ENCODE measurements at places on chromosomes 6 and 20. TPM values are rescaled to one million over a fixed set of nuclear protein-coding genes. Genes with fewer than 3 reads are reported as not detected.

AFG1L gene
- 4.8 TPM for total RNA-seq

FAM83B gene
- total RNA-seq: not detected

TRDN gene
- not detected for total RNA-seq

FAM209A gene
- total RNA-seq: 0.12 TPM

ALDH5A1 gene
- total RNA-seq: 2.9 TPM

AVP gene
- total RNA-seq: not detected

NT5E gene
- 509 TPM for total RNA-seq

ENPP4 gene
- 21.3 TPM for total RNA-seq

ARMH2 gene
- total RNA-seq: not detected

TMC2 gene
- not detected for total RNA-seq

SLC26A8 gene
- total RNA-seq: 0.26 TPM

MMP24 gene
- 0.53 TPM for total RNA-seq

FOXQ1 gene
- 0.06 TPM for total RNA-seq

VIP gene
- total RNA-seq: not detected

ZFAND3 gene
- 26.6 TPM for total RNA-seq

SUMO4 gene
- total RNA-seq: 1.3 TPM

COL19A1 gene
- not detected for total RNA-seq

MCHR2 gene
- total RNA-seq: not detected

GGTLC1 gene
- total RNA-seq: not detected

ID4 gene
- total RNA-seq: 40.4 TPM

CST2 gene
- total RNA-seq: 10.8 TPM

GJA10 gene
- not detected for total RNA-seq

CRISP3 gene
- total RNA-seq: not detected

ADGB gene
- not detected for total RNA-seq

UCKL1 gene
- total RNA-seq: 15.7 TPM

PPP1R14C gene
- 11.3 TPM for total RNA-seq

LRRC73 gene
- 0.79 TPM for total RNA-seq

IGF2R gene
- 191 TPM for total RNA-seq

TBXT gene
- total RNA-seq: not detected

ECT2L gene
- under 0.01 TPM for total RNA-seq

MICB gene
- total RNA-seq: 14.4 TPM

CDH4 gene
- total RNA-seq: not detected

CD93 gene
- total RNA-seq: 13.4 TPM

NKX2-4 gene
- not detected for total RNA-seq

HSPA1L gene
- 1.5 TPM for total RNA-seq

RIPPLY2 gene
- not detected for total RNA-seq

ANKRD66 gene
- total RNA-seq: not detected

TNF gene
- not detected for total RNA-seq

TMEM244 gene
- not detected for total RNA-seq

GSS gene
- total RNA-seq: 64.9 TPM

ARFGAP1 gene
- 62.0 TPM for total RNA-seq

GSTA3 gene
- total RNA-seq: 0.19 TPM

ADGRG6 gene
- total RNA-seq: under 0.01 TPM

PSMG4 gene
- 38.8 TPM for total RNA-seq

PACSIN1 gene
- not detected for total RNA-seq

APOBEC2 gene
- total RNA-seq: not detected

SEL1L2 gene
- not detected for total RNA-seq

LPIN3 gene
- 3.4 TPM for total RNA-seq

SKIC2 gene
- 58.4 TPM for total RNA-seq

HECA gene
- total RNA-seq: 26.7 TPM

Measured in aortic smooth muscle cell (primary cell).